ENCODE measurements at places on chromosomes 5 and 9.

GRCh38 chr5:5335700-5336264 is 86.7 kb upstream of the ICE1 start:
- DNase-seq = no peak

DNA sequence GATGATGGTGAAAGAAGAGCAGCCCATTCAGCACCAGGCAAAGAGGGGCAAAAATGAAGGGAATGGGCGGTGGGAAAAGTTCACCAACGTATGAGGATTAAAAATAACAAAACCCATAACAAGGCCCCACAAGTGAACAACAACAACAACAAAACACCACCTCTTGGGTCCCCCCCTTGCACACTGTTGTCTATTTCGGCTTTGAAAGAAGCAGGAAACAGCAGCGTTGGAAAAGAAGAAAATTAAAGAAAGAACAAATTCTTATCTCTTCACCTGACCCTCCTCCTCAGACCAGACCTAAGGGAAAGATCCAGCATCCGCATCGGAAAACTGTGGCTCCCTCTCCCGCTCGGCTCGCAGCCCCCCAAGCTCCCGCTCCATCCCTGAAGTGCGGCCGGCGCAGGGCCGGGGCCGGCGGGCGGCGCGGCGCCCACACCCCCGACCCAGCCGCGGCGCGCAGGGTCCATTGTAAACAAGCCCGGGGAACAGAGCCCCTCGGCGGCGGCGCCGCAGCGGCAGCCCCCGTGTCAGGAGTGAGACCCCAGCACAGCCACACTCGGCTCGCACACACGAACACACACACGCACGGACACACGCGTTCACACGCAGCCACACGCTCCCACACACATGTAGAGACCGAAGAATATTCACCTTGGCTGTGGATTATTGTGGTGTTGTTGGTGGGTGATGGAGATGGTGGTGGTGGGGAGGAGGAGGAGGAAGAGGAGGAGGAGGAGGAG is 535 bp downstream of the RFX3 start:
- no peak for DNase-seq

DNA sequence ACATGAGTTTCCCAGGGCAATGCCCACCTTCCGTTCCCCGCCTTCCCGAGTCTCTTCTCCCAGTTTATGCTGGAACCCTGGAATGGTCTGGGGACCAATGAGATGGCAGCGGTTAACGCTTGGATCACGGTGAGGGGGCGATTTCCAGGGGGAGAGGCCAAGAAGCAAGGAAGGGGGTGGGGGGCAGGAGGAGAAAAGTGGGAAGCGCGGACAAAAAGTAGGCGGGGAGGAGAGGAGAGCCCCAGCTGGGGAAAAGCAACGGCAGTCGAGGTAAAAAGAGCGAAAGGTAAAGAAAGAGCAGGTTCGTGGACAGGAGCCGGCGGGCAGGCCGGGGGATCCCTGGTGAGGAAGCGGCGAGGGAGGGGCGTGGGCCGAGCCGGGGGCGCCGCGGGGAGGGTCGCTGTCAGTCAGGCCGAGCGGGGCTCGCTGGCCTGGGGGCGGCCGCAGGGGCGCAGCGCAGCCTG is 508 bp upstream of the SNCAIP start:
- no peak for DNase-seq

DNA sequence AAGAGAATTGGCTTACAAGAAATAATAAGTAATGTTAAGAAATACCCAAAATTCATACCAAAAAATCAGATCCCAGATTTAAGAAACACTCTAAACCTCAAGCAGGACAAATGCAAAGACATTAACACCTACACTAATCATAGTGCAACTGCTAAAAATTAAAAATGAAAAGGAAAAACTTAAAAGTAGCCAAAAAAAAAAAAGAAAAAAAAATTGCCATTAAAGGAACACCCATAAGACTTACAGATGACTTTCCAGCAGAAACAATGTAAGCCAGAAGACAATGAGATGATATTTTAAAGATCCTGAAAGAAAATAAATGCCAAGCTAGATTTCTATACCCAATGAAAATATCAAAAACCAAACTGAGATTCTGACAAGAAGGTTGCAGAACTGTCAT is 101.5 kb downstream of the DENND1A start:
- DNase-seq = no peak

DNA sequence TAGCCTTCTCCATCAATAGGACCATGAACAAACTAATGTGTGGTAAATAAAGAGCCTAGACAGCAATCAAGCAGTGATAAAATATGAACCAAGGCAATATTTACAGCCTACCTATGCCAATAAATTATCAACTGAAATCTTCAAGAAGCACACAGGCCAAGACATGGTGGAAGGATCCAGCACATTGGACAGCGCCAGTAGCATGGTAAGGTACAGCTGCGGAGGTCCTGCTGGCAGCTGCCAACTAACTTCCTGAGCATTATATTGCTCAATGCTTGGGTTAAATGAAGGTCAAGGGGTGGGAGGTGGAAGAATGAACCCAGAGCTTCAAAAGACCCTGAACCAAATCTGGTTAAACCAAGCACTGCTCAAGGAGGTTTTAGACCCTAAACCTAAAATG is 16.5 kb upstream of the SPDL1 start:
- DNase-seq = no peak

- DNase-seq = no peak
These were observed 43.4 kb upstream of the BICD2 start for GRCh38 chr9:92807757-92808725.

DNA sequence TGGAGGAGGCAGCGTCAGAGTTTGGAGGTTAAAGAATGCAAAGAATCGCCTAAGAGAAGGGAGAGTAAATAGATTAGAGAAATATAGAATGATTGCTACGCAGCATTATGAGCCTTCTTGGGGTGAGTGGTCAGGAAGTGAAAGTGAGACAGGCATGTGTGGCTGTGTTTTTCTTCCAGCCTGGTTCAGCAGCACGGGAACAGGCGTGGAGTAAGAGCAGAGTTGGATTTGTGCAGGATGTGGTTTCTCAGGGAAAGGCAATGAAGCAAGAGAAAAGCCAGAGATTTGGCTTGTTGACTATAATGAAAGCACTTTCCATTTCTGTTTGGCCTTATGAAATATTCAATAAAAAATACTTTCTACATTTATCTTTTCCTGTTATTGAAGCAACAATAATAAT is 34.3 kb upstream of the FRMD3 start:
- no peak for DNase-seq

GRCh38 chr9:106755736-106756135 is 107.2 kb upstream of the ZNF462 start:
- no peak for DNase-seq

DNA sequence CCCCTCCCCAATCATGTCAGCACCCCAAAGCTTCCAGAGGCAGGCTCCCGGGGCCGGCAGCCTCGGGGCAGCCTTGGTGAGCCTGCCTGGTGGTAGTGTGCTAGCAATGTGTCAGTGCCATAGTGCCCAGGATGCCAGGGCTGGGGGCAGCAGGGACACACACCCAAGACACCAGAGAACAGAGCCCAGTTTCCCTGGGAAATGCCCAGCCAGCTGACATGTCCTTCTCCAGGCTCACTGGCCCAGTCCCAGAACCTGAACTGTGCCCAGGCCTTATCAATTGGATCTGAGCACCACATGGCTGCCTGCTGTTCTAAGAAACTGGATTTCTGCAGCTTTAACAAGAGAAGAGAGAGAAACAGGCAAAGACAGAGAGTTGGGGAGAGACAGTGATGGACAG is 74.9 kb upstream of the LRRTM2 start:
- DNase-seq = no peak

GRCh38 chr9:129458155-129458661 is 162.7 kb downstream of the C9orf50 start:
- peak; percentile 20 for DNase-seq

- DNase-seq = no peak
These were observed 24.7 kb upstream of the TNC start for GRCh38 chr9:115142517-115143270.

GRCh38 chr5:98474216-98474615 is 299.2 kb upstream of the RGMB start:
- no peak for DNase-seq

DNA sequence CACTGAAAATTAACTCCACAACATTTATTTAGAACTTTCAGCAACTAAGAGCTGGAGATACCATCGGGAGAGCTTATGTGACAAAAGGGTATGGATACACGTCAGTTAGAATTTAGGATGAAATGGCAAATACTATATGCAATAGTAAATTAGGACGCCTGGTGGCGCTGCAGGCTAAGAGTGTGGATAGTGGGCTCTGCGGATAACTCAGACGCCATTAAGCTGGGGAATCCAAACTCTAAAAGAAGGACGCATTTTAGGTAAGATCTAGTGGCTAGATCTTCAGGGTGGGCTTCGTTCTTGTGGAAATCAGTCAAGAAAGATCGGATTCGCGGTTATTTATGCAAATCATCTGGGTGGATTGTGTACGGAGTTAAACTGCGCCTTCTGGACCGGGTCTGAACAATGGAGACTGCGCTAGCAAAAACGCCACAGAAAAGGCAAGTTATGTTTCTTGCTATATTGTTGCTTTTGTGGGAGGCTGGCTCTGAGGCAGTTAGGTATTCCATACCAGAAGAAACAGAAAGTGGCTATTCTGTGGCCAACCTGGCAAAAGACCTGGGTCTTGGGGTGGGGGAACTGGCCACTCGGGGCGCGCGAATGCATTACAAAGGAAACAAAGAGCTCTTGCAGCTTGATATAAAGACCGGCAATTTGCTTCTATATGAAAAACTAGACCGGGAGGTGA is at the start of gene PCDHB5:
Gene PCDHB5, plus strand, starts transcription at position 177 of the 688 bp plus-strand sequence. Its CDS starts 229 bp downstream, at position 406.
- no peak for DNase-seq

- no peak for DNase-seq
These were observed 36.0 kb upstream of the STXBP1 start for GRCh38 chr9:127575875-127576778.

DNA sequence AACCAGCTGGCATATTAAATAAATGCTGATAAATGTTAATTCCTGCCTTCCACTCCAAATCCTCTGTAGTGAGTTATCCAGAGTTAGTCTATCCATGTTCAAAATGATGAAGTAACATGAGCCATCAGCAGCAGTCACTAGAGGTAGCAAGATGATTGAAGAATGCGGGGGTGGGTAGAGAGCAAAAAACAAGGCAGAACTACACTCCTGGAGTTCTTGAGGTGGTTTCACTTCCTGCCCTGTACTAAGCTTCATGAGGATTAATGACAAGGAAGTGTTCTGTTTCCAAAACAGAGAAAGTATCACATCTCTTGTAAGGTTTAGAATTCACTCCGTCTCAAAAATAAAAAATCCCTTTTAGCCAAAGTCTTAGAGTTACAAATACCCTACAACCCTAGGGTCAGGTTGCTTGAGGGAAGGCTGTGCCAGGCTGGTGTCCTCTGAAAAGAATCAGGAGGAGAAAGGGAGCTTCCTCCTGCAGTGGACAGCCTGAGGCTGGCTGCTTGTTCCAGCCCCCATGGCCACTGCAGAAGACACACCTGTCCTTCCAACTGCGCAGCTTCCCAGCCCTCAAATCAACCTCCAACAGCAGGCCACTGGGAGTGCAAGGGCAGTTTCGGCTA is 180.2 kb downstream of the DENND1A start:
- DNase-seq = no peak

DNA sequence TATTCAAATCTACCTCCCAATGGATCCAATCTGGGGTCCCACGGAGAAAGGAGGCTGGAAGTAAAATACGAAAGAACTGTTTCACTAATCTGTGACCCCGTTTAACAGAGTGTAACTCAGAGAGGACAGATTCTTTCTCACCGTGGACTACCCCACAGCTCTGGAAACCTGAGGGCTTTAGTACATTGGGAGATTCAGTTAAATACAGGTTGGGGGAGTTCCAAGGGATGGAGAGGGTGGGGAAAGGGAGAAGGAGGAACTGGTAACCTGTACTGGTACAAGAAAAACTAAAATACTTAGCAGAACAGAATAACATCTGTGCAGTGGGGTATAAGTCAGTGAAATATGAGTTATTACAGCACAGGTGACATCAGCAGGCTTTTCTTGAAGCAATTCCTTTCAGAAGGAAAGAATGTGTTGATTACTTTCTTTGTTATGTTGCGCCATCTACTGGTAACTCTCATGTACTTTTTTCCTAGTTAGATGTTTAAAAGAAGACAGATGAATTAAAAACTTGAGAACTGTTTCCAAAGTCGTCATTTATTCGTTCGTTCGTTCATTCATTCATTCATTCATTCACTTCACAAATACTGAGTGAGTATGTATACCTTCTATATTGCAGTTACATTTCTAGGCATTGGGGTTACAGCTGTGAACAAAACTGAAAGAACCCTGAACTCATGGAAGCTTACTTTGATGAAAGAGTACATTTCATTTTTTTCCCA is 30.0 kb upstream of the STOM start:
- DNase-seq = no peak

DNA sequence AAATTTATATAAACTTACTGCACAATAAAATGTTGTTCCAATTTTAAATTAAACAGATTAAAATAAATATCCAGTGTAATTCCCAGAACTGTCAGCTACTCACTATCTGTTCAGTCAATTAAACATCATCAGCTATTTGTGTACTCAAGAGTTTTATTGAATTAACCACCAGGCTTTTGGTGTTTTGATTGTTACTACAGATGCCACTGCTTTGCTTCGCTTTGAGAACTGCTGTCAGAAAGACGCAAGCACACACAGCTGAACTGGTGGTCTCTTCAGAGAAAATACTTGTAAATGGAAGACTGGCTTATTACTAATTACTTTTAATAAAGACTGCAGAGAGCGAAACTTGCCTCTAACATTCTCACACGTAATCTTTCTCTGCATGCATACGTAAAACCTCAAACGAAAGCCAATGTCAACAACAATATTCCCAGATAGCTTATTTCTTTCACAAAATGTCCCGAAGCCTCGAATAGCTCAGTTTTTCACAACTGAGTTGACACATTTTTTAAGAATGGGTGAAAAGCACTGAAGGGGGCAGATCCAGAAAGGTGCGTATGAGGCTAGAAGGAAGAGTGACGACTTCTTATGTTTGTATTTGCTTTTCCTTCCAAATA is 259.6 kb upstream of the RPS23 start:
- DNase-seq = no peak

GRCh38 chr5:180135128-180135955 is 63.8 kb upstream of the RNF130 start:
- no peak for DNase-seq

- DNase-seq = no peak
These were observed 94.1 kb upstream of the SNX2 start for GRCh38 chr5:122680623-122681350.

DNA sequence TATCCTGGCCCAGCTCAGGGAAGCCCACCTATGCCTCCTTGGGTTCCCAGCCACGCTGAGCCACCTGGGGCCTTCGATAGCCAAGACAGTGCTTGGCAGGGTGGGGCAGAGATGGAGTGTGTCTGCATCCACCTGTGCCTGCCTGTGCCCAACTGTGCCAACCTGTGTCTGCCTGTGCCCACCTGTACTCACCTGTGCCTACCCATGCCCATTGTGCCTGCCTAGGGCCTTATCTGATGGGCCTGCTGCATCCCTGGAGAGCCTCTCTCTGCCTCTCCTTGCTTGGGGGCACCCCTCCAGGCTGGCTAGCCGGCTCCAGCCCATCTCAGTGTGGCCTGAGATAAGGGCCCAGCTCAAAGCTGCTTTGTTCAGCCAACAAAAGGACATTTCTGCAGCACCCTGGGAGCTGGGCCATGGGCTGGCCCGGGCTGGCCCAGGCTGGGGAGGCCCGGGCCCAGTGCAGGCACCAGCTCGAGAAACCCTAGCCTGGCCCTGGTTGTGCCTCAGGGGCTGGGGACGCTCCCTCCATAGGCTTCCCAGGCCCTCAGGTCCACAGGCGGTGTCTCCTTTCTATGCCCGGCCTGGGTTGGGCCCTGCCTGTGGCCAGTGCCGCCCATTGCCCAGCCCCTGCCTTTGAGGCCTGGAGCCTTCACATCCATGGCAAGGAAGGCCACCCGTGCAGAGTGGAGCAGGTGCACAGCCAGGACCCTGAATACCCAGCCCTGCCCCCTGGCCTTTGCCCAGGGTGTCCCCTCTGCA is 37.3 kb upstream of the NOTCH1 start:
- DNase-seq = no peak
